Stimulated activated CD8-positive, alpha-beta memory T cell treated with anti-CD3 and anti-CD28 coated beads, Interleukin-7, amount 100 ng/mL, for 1 hour (primary cell): ENCODE measurements at places on chromosomes 7 and 10.

- no peak for DNase-seq
Observed at GRCh38 chr10:70903262-70903921, 15.0 kb upstream of the PCBD1 start.

GRCh38 chr10:101258179-101258885 is 29.1 kb upstream of the LBX1 start:
- no peak for DNase-seq

DNA sequence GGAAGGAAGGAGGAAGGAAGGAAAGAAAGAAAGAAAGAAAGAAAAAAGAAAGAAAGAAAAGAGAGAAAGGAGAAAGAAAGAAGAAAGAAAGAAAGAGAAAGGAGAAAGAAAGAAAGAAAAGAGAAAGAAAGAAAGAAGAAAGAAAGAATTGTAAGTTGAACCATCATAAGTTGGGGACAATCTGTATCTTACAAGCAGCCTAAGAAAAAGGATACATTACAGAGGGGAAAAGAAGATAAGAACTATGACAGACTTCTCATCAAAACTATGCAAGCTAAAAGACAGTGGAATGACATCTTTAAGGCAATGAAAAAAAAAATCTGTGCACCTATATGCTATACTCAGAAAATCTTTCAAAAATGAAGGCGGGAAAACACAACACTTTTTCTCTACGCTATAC is 50.3 kb upstream of the SP4 start:
- no peak for DNase-seq

DNA sequence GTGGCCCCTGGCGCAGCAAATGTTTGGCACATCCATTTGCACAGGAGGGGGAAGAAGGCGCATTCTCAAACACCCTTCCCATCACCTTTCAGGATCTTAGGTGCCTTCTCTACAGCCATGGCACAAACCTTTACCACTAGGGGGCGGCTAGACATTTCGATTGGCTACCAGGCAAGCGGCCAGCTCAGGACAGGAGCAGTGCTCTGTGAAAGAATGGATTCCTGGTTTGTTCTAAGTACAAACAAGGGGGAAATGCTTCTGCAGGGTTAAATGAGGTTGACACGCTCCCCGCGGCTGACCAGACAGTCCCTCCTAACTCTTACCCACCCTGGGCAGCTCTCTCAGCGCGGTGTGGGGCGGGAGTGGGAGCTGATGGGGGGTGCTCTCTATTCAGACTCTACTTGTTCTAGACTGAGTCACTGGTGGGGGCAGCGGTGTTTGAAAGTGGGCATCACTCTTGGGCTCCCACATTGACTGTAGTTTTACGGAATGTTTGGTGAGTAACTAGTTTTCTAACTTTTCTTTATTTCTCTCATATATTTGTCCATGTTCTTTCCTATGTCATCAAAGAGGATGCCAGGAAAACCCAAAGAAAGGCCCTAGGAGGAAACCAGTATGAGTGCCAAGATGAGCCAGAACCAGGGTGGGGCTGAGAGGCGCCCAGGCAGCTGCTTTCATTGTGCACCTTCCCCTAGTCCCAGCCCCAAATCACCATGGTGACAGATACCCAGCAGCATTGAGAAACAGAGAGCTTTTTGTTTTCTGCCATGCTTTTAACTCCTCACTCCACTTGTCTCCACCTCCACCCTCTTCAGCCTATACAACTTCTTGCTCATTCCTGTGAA is 61.4 kb upstream of the GPR158 start:
- DNase-seq = no peak

DNA sequence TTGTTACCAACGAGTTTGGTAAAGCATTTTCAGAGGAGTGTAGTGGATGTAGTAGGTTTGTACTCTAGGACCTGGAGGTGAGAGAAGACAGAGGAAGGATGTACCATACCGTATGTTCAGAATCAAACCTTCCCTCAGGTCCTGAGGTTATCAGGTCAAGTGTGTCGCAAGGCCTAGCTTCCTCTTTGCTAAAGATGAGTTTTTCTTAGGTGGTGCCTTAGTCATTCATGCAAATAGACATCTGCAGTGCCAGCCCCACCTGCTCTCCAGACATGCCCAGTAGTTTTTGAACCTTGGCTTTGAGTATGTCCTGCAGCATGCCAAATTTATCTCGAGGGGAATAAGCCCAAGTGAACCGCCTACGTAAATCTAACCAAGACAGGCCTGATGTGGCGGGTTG is 71.3 kb downstream of the HDAC9 start:
- DNase-seq = no peak

DNA sequence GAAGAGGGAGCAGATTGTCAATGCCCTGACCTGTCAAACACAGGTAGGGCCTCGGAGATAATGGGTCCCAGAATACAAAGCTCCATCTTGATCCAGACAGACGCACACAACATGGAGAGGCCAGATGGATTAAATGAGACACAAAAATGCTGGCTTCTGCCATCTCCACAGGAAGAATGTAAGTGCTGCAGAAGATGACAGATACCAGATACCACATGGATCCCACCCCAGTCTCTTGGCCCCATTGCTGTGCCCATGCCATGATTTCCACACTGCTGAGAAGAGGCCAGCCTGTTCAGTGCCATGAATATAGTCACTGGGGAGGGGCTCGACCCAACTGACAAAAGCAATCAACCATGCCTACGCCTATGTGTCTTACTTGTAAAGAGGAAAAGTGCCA is 487.9 kb downstream of the PARD3 start:
- DNase-seq = no peak
